Fibroblast of skin of left quadriceps (primary cell): ENCODE measurements at places on chromosomes 16 and 17.

GRCh38 chr16:60123392-60124023, 1389.4 kb upstream of the GOT2 start:
- DNase-seq, result peak; percentile 7

DNA sequence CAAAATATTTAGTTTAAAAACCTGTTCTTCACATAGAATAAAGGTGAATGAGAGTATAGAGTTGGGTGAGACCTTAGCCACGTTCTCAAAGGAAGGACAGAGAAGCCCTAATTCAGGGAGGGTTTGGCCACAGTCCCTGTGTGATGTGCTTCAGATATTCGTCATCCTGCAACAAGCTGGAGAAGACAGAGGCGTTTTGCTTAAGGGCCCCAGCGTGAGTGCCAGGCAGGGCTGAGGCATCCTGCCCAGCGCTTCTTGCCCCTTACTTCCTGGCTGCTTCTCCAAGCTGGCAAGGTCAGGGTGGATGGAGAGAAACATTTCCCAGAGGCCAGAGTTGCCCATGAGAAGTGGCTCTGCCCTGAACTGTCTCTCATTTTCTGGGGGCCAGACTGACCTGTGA, 46.9 kb downstream of the AXIN2 start:
- no peak for DNase-seq

DNA sequence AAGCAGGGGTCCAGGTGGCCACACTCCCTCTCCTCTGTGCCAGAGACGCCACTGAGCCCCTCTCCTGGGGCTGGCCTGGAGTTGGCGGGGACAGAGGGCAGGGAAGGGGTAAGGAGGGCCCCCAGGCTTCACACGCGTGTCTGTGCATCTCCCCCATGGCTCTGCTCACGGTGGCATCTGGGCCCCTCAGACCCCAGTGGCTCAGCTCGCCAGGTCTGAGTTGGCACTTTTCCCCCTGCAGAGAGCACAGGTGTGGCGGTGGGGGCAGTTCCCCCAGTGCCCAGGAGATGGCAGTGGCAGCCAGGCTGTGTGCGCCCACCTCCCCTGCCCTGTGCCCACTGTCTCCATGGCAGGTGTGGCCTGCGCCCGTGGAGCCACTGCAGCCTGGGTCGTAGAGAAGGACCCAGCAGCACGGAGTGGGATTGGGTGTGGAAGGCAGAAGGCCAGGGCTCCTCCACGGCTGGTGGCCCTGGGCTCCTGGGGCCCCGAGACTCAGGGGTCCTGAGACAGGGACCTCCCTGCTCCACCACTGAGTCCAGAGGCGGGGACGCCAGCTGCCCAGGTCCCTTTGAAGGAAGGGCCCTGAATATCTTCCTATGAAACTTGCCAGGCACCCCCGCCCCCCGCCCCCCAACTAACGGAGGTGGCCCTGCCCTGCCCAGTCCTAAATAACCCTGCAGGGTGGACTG, 4.3 kb upstream of the APRT start:
- DNase-seq, result no peak

DNA sequence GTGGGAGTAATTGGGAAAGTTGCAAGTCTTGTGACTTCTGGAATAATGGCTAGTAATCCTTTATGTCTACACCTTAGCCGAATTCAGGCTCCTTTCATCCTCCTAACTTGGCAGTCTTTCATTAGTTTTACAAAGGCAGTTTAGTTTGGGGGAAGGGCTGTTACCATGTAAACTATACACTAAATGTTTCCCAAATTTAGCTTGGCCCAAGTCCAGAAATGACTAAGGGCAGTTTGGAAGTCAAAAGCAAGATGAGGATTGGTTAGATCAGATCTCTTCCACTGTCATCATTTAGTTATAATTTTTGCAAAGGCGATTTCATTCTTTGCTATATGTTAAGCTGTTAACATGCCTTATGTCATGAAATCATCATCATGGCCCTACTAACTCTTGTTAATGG, 115.4 kb upstream of the CACNG3 start:
- no peak for DNase-seq

- DNase-seq, result no peak
These were observed 64.9 kb upstream of the CHMP6 start for GRCh38 chr17:80926591-80927250.

- no peak for DNase-seq
These were observed 2.3 kb downstream of the RPRML start for GRCh38 chr17:46976626-46977270.

DNA sequence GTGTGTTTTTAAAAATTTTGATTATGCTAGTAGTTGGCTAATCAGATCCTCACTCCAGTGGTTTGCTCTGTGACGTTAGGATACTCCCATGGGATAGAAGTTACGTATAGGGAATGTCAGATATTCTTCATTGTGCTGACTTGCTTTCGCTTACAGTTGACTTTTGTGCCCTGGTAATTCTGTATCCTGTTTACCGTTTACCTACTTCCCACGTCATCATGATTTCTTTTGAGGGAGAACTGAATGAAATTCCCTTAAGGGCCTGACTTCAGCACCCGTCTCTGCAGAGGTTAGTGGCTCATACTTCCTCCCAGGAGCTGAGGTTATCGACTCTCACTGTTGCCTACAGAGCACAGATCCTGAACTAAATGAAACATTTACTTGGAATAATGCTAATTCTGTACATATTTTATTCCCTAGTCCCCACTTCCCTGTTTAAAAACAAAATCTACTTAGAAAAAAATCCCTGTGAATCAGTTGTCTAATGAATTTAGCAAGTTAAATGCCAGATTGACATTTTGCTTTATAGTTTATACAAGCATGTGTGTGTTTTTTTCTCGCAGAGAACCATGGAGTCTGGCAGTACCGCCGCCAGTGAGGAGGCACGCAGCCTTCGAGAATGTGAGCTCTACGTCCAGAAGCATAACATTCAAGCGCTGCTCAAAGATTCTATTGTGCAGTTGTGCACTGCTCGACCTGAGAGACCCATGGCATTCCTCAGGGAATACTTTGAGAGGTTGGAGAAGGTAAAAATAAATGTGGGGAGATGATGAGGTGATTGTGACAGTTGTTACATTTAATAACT, 2.8 kb downstream of the PRKAR1A start:
- no peak for DNase-seq

DNA sequence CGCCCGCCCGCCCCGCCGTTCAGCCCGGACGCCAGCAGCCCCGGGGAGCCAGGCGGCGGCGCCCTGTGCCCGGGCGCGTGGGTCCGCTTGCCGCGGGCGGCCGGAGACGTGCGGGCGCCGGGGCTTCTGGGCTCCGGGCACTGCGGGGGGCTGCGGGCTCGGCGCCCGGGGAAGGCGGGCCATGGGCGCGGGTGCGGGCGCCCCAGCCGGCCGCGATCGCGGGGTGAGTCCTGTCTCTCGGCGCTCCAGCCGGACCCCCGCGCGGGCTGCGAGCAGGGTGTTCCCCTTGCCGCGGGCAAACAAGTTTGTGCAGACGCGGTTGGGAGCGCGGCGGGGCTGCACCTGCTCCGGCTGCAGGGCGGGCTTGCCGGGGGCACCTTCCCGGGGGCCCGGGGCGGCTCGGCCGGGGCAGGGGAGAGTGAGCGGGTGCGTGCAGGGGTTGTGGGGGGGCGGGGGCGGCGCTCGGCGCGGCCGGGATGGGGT, 292 bp downstream of the WSCD1 start:
- no peak for DNase-seq
